ENCODE measurements at places on chromosomes 13 and 19.

DNA sequence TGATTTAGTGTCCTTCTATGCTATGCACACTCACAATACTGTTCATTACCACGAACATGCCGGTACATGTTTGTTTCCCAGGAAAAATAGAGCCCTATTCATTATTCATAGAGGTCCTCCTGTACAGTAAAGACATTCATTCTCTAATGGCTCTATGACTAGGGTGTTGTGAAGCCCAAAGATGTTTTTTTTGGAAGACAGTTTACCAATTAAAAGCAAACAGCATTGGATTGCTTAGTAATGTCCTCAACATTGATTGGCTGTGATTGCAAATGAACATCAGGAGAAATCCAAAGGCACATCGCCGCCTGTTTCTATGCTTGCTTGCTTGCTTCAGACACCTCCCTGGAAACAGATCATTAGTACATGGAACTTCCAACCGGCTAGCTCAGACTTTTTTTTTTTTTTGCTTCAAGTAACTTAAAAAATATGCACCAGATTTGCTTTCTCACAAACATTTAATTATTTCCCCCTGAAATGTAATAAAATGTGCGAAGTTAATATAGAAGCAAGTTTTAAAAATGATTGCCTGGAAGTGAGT, 8.8 kb upstream of the GPC6 start:
- DNase-seq = no peak

DNA sequence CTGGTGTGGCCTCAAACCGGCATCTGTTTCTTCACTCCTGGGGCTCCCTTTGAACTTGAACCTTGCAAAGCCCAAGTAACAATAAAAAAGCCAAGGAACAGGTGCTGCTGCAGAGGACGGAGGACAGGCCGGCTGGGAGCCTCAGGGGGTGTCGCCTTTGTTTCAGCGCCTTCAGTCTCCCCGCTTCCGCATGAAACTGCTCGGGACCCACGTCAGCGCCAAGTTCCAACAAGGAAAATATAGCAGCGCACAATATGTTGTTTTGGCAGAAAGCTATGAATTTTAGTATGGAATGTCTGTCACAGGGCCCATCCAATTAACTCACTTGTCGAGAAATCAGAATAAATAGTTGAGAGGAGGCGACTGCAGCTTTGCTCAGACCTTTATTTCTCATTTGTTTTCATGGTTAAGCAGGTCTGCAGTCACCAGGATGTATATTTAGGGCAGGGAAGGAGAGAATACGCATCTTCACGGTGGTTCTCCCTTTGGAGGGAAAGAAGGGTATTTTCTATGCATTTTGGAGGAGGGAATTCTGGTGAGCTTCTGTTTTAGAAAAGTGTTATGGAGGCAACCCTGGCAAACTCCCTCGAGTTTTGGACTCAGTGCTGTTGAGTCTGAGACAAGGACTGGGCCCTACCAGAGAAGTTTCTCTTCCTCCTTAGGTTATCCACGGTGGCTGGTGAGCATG, 34.3 kb upstream of the MEDAG start:
- DNase-seq = no peak

DNA sequence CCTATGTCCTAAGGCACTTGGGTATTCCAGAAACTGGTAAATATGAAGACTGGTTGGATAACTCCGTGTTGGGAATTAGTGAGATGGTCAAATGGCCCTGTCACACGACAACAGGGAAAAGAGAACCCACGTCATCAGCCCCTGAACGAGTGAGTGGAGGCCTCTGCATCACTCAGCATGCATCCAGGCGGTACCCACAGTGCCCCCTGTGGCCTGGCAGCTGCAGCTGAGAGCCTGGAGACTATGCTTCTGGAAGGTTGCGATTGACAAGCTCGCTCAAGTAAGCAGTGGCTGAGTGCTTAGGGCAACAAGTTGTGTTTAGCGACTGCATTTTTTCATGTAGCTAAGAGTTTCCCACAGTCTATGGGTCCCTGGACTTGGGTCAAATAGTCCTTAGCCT, 55.9 kb downstream of the COL4A2 start:
- DNase-seq = no peak

GRCh38 chr19:43372462-43372861, 19.0 kb downstream of the CD177 start:
- DNase-seq = no peak

- DNase-seq = no peak
Measured at GRCh38 chr13:78035500-78035899, 116.9 kb upstream of the EDNRB start.

DNA sequence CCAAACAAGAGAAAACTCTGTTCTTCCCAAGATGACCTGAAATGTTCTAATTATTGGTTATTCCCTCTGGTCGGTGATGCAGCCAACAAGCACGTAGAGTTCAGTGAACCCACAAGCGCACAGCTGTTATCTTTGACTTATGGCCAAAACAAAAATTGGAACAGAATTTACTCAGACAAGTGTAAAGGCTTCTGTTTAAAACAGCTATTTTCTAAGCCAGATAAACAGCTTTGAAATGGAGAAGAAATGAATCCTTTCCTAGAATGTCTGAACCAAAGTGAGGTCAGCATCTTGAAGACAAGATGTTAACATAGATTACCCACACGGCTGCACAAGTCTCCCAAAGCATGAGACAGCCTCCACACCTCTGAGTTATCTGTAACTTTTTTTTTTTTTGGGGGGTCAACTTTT, 669.2 kb downstream of the DIAPH3 start:
- no peak for DNase-seq

All from left colon (tissue), 2 donors.